ENCODE measurements at places on chromosomes 3 and 15. TPM values are rescaled to one million over a fixed set of nuclear protein-coding genes. Genes with fewer than 3 reads are reported as not detected.
A peak's percentile ranks its signal among the peaks of the same experiment; 100 is the strongest.

DNA sequence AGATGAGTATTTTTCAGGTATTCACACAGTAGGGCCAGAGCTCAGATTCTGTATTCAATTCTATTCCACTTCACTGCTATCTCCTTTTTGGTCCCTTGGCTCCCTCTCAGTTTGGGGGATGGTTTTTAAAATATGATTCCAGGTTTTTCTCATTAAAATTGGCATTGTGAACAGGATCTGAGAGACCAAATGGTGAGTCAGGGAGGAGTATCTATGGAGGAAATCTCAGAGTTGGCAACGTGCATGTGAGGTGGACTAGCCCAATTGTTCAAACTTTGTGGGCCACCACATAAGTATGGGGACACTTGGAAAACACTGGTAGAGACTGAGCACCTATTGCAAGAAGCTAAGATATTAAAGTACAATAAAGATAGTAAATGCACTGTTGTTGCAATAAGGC, 53.9 kb upstream of the TTC14 start:
- no peak overlapping the region for H3K4me3 ChIP-seq
- DNase-seq: no peak
- H3K36me3 ChIP-seq: no peaks in the 10 kb centered on the region
- H3K4me1 ChIP-seq: no peaks in the 10 kb centered on the region
- no peaks in the 10 kb centered on the region for H3K27me3 ChIP-seq

- DNase-seq: peak; percentile 43
- no peak overlapping the region for H3K4me3 ChIP-seq
- H3K36me3 ChIP-seq: no peaks in the 10 kb centered on the region
- no peak overlapping the region for H3K27ac ChIP-seq
- H3K4me1 ChIP-seq: no peaks in the 10 kb centered on the region
Observed at GRCh38 chr15:41022487-41023090, 69.3 kb downstream of the CHAC1 start.

DNA sequence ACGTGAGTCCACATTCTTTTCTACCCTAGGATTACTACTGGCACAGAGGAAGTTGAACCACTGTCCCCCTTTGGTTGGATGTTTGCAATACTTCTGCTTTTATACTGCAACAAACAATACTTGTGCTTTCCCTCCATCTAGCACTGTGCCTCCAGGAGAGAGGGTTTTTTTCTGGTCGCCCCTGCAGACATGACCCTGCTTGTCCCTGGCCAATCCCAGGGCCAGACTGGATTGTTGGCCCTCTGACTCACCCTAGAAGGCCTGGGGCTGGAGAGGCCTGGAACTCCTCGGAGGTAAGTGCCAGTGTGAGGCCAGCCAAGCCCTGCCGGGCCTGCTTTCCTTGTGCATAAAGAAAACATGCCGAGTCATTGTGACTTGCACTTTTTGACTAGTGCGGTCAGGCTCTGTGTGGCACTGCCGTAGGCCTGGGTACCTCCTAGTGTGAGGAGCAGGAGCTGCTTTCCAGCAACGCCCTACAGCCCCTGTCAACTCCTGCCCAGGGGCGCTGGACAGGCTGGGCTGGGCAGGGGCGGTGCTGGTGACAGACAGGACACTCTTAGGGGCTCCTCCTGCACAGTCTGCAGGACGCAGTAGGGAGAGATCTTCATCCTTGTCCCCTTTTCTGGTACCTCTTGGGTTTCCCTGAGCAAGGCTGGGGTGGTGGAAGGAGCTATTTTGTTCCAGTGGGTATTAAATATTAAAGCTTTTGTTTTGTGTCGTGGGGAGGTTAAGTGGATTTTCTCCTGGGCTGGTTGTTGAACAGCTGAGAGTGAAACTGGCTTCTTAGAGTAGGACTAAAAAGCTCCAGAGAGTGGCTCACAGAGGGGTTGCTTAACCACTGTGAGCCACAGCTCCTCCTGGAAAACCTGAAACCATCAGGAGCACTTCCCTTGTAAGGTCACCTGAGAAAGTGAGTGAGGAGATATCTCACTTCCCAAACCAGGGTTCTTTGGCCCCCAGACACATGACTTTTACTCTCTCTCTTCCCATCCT, 14.4 kb upstream of the TKT start:
- H3K4me1 ChIP-seq: no peaks in the 10 kb centered on the region
- H3K27me3 ChIP-seq: no peaks in the 10 kb centered on the region
- no peak overlapping the region for H3K4me3 ChIP-seq
- DNase-seq: no peak
- H3K36me3 ChIP-seq: no peaks in the 10 kb centered on the region

- no peaks in the 10 kb centered on the region for H3K27me3 ChIP-seq
- no peaks in the 10 kb centered on the region for H3K4me1 ChIP-seq
- H3K36me3 ChIP-seq: peaks cover 3% of the 10 kb centered on the region
- H3K27ac ChIP-seq: no peak overlapping the region
Observed at GRCh38 chr15:42523331-42523730, 25.3 kb downstream of the LRRC57 start.

- H3K27ac ChIP-seq: no peak overlapping the region
- no peak for DNase-seq
Observed at GRCh38 chr15:90743407-90743806, 26.3 kb downstream of the BLM start.

GRCh38 chr15:95440712-95441111, 889.8 kb upstream of the NR2F2 start:
- H3K4me3 ChIP-seq: no peak overlapping the region
- no peak overlapping the region for H3K27ac ChIP-seq
- no peaks in the 10 kb centered on the region for H3K27me3 ChIP-seq
- H3K36me3 ChIP-seq: no peaks in the 10 kb centered on the region
- DNase-seq: no peak

The RTP1 gene
- polyA plus RNA-seq: not detected

The TRIM59 gene
- 16.6 TPM for polyA plus RNA-seq

All from naive thymus-derived CD4-positive, alpha-beta T cell (primary cell).